IPS DF 19.7 (cell line): ENCODE measurements at places on chromosomes 6 and 20.

DNA sequence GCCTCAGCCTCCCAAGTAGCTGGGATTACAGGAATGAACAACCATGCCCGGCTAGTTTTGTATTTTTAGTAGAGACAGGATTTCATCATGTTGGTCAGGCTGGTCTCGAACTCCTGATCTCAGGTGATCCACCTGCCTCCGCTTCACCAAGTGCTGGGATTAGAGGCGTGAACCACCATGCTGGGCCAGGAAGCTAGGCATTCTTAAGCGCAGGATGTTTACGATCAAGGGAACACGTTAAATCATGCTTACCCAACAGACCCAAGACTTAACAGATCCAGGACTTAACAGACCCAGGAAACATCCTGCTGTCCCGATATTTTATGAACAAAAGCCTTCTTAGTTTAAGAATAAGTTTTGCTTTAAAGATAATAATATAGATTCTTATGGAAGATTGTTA is 9.1 kb downstream of the PTGIS start:
- DNase-seq: no peak

GRCh38 chr6:6808915-6809314 is 220.4 kb downstream of the LY86 start:
- no peak for DNase-seq

DNA sequence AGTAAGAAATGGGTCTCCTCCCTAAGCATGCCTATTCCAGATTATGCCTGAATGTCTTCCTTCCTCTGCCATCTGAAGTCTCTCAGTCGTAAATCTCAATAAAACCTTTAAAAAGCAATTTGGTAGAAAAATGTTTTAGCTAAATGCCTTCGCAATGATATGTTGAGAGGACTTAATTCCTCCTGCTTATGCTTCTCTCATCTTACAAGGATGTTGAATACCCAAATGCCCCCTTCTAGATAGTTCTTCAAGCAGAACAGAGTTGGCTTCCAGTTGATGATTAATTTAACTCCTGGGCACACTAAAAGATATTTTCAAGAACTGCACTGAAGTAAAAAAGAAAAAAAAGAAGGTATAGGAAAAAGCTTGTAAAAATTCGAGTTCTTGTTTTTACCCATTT is 275.0 kb upstream of the SPTLC3 start:
- no peak for DNase-seq

- DNase-seq: no peak
Observed at GRCh38 chr6:157029980-157030690, 253.0 kb downstream of the ARID1B start.

GRCh38 chr20:8601542-8601912 is 467.4 kb upstream of the PLCB4 start:
- no peak for DNase-seq

DNA sequence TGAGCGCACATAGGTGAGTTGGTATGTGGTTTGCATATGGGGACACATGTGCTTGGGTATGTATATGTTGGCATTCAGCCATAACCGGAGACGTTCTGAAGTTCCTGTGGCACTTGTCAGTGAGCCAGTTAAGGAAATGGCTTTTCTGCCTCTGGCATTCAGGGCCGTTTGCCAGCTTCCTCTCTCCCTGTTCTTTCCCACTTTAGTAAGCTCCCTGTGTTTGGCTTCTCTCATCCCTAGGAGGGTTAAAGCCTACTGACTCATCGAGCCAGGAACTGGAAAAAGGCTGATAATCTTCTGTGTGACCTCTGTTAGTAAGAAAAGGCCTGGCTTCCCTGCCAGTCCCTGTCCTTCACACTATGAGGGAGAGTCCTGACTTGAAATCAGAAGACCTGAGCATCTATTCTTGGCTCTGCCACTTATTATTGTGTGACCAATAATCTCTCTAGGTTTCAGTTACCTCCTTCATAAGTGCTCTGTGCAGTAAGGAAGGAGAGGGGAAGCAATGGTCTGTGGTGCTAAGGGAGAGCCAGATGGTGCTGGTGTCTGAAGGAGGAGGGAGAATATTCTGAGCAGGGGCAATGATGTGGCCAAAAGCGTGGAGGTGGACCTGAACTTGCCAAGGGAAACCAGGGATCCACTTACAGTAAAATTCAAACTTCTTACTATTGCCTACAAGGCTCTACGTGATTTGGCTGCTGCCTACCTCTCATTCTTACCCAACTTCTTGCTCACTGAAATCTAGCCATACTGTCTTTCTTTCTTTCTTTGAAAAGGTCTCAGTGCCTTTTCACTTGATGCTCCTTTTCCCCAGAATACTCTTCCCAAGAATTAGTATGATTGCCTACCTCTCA is 31.4 kb downstream of the ACSS2 start:
- no peak for DNase-seq

DNA sequence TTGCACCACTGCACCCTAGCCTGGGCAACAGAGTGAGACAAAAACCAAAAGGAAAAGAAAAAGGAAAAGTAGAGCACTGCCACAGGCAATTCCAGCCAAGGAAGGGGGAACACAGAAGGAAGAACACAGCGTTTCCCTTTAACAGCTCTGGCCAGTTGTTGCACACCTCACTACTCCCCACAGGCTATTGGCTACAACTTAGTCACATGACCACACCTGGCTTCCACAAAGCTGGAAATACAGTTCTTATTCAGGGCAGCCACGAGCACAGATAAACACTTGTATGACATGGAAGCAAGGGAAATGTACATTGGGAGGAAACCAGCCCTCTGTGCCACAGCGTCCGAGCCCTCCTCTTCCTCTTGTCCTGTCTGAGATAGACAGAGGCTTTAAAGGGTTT is 249.0 kb upstream of the JARID2 start:
- DNase-seq: no peak

DNA sequence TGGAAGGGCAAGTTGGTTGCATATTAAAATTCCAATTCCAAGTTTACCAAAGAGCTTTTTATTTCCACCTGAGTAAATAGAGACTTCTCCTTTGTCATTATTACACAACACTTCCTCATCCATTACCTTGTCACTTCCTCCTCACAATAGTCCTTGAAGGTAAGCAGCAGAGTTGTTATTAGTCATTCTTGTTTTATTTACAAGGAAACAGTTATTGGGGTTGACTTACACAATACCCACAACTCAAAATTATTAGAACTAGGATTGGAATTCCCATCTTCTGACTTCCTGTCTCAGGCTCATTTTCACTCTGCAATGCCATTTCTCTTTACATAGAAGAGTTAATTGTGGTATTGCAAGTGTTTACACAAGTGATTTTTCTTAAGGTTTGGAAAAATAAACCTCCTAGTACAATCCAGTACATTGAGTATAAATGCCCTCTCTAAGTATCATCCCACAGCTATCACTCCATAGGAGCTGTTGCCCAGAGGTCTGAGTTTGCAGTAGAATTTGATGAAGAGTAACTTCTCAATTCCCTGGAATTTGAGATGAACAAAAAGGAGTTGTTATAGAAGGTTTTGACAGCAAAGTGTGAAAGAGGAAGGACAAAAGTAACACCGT is 28.9 kb upstream of the MTRF1L start:
- no peak for DNase-seq

DNA sequence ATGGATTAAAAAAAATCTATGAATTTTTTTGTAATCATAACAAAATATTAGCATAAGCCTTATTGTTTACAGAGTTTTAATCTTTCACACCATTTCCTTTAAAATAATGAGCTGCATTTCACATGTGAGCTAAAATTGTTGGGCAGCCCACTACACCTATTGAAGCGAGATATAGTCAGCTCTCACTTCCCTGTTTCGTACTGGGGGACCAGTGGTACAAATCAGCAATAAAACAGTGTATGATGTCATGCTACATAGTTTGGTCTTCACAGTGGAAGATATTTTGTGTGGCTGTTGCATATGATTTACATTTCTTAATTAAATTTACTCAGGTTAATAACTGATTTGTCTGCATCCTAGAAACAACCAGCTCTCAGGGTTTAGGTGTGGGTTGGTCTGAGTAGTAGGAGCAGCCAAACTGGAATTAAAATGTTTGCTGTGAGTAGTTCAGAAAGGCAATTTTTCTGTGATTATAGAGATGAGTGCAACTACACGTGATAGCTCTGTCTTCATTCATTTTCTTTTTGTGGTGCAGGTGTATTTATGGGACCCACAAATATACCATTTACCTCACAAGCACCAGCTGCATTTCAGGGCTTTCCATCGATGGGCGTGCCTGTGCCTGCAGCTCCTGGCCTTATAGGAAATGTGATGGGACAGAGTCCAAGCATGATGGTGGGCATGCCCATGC is 99.3 kb downstream of the B3GAT2 start:
- DNase-seq: no peak

DNA sequence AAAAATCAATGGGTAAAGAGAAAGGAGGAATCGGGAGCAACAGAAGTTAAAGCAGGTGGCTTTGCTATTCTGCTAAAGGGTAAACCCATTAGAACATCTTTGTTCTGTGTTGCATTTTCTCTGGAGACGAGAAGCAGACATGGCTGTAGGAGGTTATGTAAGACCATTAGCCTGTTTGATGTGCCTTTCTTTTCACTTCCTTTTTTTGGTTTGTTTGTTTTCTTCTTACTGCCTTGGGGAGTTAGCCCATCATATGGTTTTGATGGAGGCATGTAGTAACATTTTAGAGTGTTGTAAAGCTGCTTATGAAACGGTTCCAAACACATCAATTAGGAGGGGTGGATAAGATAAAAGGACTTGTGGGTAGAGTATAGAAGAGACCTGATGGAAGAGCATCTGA is 131.0 kb downstream of the DOK5 start:
- DNase-seq: no peak

GRCh38 chr20:42113236-42113635 is 495.1 kb upstream of the CHD6 start:
- DNase-seq: no peak

- DNase-seq: no peak
Observed at GRCh38 chr6:30795549-30796293, 51.4 kb upstream of the IER3 start.

DNA sequence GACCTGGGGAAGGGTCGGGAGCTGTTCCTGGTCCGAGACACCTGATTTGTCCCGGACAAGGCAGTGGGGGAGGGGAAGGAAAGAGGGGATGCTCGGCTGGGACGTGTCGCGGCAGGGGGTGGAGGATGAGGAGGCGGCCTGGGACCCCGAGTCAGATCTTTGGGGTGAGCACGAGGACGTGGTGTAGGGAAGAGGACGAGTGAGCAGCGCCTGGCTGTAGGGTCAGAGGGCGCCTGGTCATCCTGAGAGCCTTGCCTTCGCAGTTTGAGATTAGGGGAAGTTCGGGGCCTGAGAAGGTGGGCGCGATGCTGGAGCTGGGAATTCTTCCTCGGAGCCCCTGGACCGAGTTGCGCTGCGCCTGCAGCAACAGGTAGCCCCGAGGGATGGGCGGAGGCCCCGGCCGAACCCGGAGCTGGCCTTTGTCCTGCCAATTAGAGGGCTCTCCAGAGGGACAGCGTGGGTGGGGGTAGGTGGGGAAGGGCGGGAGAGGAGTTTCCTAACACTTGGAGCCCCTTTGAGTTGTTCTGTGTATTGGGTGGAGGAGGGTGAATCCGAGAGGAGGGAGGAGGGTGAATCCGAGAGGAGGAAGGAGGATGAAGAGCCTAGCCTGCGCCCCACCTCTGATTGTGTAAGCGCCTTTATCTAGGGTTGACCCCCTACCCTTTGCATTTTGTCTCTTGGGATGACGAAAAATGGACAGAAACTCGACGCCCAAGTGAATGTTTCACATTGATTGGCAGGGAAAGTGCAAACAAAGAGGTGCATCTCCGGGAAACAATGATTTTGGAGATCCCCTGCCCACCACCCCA is 72.0 kb downstream of the SOX4 start:
- DNase-seq: no peak

GRCh38 chr6:39530201-39530759 is 194.9 kb downstream of the KIF6 start:
- no peak for DNase-seq

GRCh38 chr20:62303062-62303339 is 204 bp downstream of the ADRM1 start:
- DNase-seq: no peak

- no peak for DNase-seq
Observed at GRCh38 chr20:61300293-61300692, 48.2 kb downstream of the CDH4 start.

DNA sequence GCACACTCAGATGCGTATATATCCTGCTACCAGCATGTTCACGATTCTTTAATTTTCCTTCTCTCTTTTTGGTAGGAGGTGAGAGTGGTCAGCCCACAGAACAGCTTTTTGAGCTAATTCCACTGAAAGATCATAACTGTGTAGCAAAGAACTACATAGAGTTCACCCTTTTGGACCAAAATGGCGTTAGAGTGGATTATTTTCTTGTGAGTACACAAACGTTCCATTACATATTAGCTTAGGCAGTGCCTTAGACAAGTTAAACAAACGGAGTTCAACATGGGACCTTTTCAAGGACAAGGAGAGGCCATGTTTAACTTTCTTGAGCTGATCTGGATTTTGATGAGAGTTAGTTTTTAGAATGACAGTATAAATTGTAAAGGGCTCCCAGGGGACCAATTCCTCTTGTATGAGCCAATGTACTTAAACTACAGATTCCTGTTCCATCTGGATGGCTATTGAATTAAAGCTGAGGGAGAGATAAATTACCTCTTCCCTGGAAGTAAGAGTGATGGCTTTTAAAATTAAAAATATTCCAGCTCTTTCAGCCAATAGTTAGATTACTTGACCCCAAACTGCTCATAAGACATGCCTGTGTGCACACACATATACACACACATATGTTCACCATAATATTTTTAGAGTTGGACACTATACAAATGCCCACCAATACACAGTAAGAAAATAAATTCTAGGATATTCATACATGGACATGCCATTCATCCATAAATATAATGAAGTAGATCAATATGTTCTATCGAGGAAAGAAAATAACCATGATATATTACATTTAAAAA is 25.6 kb upstream of the ARMH2 start:
- DNase-seq: no peak

GRCh38 chr6:40735121-40735520 is 148.0 kb upstream of the LRFN2 start:
- DNase-seq: no peak

GRCh38 chr20:22796469-22797077 is 212.2 kb upstream of the FOXA2 start:
- no peak for DNase-seq

- no peak for DNase-seq
Observed at GRCh38 chr20:52943185-52943841, 28.8 kb upstream of the TSHZ2 start.

- no peak for DNase-seq
Observed at GRCh38 chr20:1937316-1937976, 42.2 kb downstream of the SIRPA start.
